ENCODE measurements at places on chromosomes 11 and 22. TPM values are rescaled to one million over a fixed set of nuclear protein-coding genes. Genes with fewer than 3 reads are reported as not detected.
A peak's percentile ranks its signal among the peaks of the same experiment; 100 is the strongest.

Gene RAB39A
- 0.53 TPM for total RNA-seq

Gene PATE4
- total RNA-seq: not detected

Gene MMP13
- total RNA-seq: not detected

- no peaks in the 10 kb centered on the region for H3K4me1 ChIP-seq
- H3K4me3 ChIP-seq: no peak overlapping the region
- H3K36me3 ChIP-seq: peaks cover 4% of the 10 kb centered on the region
- peaks cover 25% of the 10 kb centered on the region for H3K27me3 ChIP-seq
- DNase-seq: no peak
These were observed 10.5 kb upstream of the MUC2 start for GRCh38 chr11:1064167-1064566.

GRCh38 chr11:75388386-75389275 lies 10.7 kb upstream of the RPS3 start:
- no peak overlapping the region for H3K4me3 ChIP-seq
- no peaks in the 10 kb centered on the region for H3K27me3 ChIP-seq
- H3K36me3 ChIP-seq: no peaks in the 10 kb centered on the region
- DNase-seq: peak; percentile 72
- no peak overlapping the region for H3K27ac ChIP-seq
- H3K4me1 ChIP-seq: peaks cover 11% of the 10 kb centered on the region

GRCh38 chr22:48259991-48260670 lies 1497.7 kb downstream of the TBC1D22A start:
- H3K36me3 ChIP-seq: no peaks in the 10 kb centered on the region
- H3K4me1 ChIP-seq: no peaks in the 10 kb centered on the region
- no peak for DNase-seq
- H3K4me3 ChIP-seq: no peak overlapping the region

DNA sequence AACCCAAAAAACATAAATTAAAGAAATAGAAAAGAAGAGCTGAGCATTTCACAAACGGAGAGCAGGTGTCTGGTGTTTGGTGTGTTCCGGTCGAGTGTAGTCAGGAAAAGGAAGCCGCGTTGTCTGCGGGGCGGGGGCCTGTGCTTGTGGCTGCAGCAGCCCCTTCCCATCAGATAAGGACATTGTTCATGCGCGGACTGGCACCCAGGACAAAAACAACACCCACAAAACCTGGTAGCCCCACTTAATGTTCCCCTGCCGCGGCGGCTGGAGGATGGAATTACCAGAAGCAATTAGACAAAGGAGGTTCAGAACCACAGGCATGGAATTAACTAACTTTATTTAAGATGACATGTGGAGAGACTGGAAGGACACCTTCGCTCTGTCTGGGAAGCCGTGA lies 29.9 kb downstream of the KRTAP5-5 start:
- peak overlapping the region; percentile 35 for H3K4me3 ChIP-seq
- H3K36me3 ChIP-seq: no peaks in the 10 kb centered on the region
- peaks cover 26% of the 10 kb centered on the region for H3K4me1 ChIP-seq
- H3K27me3 ChIP-seq: peaks cover 29% of the 10 kb centered on the region

- H3K4me3 ChIP-seq: no peak overlapping the region
- H3K36me3 ChIP-seq: no peaks in the 10 kb centered on the region
- no peaks in the 10 kb centered on the region for H3K4me1 ChIP-seq
- H3K27me3 ChIP-seq: peaks cover 10% of the 10 kb centered on the region
- no peak for DNase-seq
These were observed 4.7 kb downstream of the MRGPRD start for GRCh38 chr11:68976095-68976494.

DNA sequence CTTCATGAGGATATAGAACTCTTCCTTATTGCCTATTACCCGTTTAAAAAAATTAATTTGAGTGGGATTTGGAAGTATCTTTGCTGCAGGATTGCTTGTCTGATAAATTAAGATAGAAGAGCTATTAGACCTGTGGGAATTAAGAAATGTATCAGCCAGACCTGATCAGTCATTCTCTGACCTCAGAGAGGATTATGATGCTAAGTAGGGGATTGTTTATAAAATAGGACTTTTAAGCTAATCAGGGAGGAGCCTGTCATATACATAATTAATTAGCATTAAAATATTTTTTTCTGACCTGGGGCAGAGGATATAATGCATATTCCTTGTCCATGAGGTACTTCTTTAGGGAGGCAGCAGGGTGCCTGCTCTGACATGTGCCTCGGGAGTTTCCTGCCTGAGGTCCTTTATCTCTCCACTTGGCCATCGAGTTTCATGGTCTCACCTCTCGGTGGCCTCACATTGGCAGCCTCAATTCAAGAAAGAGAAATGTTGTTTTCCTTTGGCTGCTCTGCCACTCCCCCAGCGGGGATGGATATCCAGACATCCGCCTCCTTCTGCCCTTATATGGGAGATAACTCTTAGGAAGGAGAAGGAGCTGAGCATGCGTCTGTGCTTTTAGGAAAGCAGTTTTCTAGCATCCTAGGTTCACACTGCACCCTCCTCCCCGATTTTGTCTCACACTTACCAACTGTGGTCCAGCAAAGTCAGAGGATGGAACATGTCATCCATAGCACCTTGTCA lies 41.1 kb downstream of the DIXDC1 start:
- peaks cover 24% of the 10 kb centered on the region for H3K27me3 ChIP-seq
- no peak overlapping the region for H3K27ac ChIP-seq
- H3K36me3 ChIP-seq: no peaks in the 10 kb centered on the region
- H3K4me3 ChIP-seq: peak overlapping the region; percentile 51
- no peak for DNase-seq
- H3K4me1 ChIP-seq: peaks cover 9% of the 10 kb centered on the region

GRCh38 chr11:13850231-13851005 lies 112.1 kb upstream of the SPON1 start:
- H3K27ac ChIP-seq: no peak overlapping the region
- H3K4me1 ChIP-seq: no peaks in the 10 kb centered on the region
- no peaks in the 10 kb centered on the region for H3K36me3 ChIP-seq
- no peak overlapping the region for H3K4me3 ChIP-seq
- DNase-seq: no peak

DNA sequence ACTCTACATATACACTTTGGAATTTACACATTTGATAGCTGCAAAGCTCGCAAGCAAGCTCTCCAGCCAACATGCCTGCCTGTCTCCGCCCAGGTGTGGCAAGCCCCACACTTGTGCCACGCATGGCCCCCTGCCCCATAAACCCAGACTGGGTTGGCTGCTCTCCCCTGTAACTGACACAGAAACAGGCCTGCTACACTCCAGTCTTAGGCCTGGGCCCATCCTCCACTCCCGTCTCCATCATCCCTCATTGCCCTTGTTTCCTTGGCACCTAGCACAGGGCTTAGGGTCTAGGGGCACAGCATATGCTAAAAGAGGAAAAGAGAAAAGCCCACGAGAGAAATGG lies 41.4 kb downstream of the PACSIN2 start:
- no peak for DNase-seq

Measured in natural killer cell treated with Interleukin-12 subunit alpha and Interleukin-12 subunit beta and Interleukin-15 and Interleukin-18, amount 100 ng/mL, for 72 hours (primary cell).